Activated T-helper 1 cell treated with Interleukin-2 at 50 U/mL for 16 hours (primary cell): ENCODE measurements at places on chromosomes 16 and 17.
A peak's percentile ranks its signal among the peaks of the same experiment; 100 is the strongest.

GRCh38 chr17:64318068-64318467 lies 55.0 kb upstream of the TEX2 start:
- DNase-seq = no peak

- no peak for DNase-seq
Measured at GRCh38 chr17:50210240-50211225, 9.1 kb upstream of the COL1A1 start.

DNA sequence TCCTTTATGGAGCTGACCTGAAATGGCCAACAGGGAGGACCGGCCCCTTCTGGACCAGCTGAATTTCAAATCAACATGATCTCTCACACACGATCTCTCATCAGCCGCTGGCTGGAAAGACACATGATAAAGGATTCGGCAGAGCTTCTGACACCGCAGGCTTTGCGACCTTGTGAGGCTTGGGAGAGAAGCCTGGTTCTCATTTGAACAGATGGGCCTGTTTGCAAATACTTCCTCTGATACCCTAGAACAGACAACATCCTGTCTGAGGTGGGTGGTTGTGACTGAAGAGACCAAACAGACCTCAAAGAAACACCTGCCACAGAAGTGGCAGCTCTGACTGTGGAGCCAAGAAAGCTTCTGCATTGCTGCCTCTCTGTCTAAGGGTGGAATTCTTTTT lies 77.9 kb upstream of the SDK2 start:
- DNase-seq = peak; percentile 35

GRCh38 chr16:17412221-17412620 lies 58.5 kb downstream of the XYLT1 start:
- DNase-seq = no peak
